ENCODE measurements at places on chromosomes 1 and 21.

GRCh38 chr1:204706838-204707509 lies 21.4 kb upstream of the LRRN2 start:
- no peak for DNase-seq

DNA sequence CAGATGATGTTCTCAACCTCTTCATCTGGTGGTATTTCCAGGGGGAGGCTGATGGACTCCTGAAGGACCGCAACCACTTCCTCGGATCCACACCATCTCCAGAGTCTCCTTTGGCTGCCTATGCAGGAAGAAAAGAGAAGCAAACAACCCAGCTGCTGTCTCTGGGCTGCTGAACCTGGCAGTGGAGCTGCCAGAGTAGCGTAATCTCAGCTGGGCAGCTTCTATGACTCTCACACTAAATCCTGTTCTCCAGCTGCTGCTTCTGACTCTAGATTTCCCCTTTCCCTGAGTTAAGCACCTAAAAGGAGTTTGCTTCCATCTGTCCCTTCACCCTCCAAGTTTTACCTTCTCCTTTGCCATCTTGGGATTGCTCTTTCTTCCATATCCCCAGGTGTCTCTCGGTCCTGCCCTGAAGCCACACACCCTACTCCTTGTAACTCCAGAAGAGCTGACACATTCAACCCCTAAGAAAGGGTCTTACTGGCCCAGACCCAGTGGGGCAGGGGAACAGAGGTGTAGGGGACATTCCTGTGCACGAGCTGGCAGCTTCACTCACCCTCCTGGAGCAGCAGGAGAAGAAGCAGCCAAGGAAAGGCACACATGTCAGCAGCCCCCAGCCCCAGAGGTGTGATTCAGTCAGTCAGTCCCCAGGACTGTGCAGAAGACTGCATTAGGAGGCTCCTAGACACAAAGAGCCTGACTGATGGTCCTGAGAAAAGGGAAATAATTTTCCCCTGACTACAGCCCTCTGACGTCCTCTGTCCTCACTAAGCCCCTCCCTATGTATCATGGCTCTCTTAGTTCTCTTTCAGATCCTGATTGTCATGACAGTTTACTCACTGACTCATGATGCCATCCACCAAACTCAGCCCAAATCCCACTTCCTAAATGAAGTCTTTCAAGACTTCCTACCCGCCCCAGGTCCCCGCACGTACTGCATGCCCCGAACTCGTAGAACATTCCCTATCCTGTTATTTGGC lies at the start of gene SLAMF9:
Gene SLAMF9, minus strand, starts transcription at position 702 of the 980 bp plus-strand sequence. Its CDS starts 100 bp downstream, at position 602.
- peak; percentile 40 for DNase-seq

DNA sequence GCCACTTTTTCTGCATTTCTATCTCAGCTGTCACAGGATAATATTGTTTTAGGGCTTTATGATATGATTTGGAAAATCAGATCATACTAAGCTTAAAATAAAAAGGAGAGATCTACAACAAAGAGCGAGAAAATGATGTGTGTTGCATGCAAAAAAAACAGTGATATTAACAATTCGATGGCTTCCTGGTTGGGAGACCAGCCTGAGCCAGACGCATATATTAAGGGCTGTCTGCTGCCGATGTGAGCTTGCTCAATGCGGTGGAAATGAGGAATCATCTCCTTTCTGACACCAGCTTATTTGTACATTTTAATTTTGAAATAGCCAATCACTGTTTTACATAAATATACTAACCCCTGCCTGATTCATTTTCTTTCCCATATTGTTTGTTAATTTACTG lies 862.6 kb downstream of the USP25 start:
- DNase-seq = no peak

DNA sequence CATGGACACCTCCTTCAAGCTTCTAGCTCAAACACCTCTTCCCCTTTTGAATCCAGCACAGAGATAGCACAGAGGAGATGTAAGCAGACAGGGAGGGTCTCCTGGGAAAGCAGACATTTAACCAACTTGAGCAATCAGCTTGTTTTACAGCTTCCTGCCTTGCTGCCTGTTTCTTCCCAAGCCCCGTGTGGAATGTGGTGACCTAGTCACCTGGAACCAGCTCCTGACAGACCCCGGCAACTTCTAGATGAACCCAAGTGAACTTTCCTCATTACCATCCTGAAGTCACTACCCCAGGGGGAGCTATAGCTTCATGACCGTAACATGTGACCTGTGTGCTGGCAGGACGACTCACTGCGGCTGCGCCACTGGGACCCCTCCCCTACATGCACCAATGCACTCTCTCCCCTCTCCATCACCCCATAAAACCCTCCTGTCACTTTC lies 24.1 kb upstream of the TTF2 start:
- no peak for DNase-seq

GRCh38 chr1:233443040-233443760 lies 115.7 kb downstream of the MAP3K21 start:
- DNase-seq = no peak

DNA sequence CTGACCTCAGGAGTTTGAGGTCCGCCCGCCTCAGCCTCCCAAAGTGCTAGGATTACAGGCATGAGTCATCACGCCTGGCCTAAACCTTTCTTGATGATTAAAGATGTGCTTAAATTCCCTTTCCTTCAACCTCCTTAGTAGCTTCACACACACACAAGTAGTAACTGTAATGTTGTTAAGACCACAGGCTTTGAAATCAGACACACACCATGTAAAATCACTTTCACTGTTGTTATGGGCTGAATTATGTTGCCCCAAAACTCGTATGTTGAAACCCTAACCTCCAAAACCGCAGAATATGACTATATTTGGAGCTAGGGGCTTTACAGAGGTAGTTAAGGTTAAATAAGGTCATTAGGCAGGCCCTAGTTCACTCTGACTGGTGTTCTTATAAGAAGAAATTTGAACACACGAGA lies 180.2 kb downstream of the NR5A2 start:
- no peak for DNase-seq

GRCh38 chr1:231861541-231862481 lies 235.2 kb downstream of the DISC1 start:
- no peak for DNase-seq

- no peak for DNase-seq
Measured at GRCh38 chr1:225995919-225996864, 3.0 kb downstream of the SDE2 start.

GRCh38 chr21:35081861-35082260 lies 32.8 kb upstream of the RUNX1 start:
- no peak for DNase-seq

DNA sequence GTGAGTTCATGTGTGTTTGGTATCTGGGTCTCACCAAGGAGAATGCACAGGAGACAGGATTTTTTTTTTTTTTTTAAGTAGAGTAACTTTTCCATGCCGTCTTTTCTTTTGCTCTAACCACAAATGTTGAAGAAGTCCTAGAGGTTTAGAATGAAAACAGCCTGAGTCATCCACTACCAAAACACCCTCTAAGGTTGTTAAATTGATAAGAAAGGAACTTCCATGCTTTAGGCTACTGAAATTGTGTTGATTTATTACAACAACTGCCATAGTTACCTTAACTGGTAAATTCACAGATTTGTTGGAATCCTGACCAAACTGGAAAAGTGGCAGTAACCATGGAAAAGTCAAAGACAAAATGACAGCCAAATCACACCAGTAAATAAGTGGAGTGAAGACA lies 375.6 kb downstream of the AMY1C start:
- DNase-seq = no peak

DNA sequence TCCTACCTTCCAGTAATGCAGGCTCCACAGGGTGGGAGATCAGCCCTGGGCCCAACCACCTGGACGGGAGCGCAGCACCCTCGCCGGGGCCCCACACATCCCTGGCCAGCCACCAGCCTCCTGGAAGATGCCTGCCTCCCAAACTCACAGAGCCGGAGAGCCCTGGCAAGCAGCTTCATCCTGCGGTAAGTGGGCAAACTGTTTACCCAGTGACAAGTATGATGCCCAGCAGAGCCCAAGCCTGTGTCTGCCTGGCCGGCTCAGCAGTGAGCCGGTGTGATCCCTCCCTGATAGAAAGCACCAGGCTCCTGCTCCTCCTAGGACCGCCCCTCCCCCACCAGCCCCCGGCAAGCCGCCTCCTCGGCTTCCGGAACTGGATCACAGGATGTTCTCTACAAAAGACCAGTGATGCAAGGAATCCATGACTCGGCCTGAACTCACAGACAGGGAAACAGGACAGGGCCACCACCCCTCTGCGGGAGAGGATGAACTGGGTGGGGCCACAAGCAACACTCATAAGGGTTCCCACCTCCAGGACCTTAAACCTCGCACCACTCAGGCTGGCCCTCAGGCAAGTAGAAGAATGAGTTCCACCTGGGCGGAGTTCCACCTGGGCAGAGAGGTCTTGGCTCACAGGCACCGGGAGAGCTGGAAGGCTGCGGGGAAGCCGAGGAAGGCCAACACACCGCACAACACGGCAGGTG lies 7.9 kb downstream of the ACOT7 start:
- DNase-seq = no peak

- DNase-seq = no peak
Measured at GRCh38 chr1:214310777-214311690, 30.1 kb downstream of the SMYD2 start.

- DNase-seq = no peak
Measured at GRCh38 chr21:20883408-20883800, 114.8 kb upstream of the NCAM2 start.

- DNase-seq = peak; percentile 55
Measured at GRCh38 chr1:1088029-1088800, 14.1 kb upstream of the RNF223 start.

- no peak for DNase-seq
Measured at GRCh38 chr1:91092503-91092902, 70.7 kb upstream of the ZNF644 start.

DNA sequence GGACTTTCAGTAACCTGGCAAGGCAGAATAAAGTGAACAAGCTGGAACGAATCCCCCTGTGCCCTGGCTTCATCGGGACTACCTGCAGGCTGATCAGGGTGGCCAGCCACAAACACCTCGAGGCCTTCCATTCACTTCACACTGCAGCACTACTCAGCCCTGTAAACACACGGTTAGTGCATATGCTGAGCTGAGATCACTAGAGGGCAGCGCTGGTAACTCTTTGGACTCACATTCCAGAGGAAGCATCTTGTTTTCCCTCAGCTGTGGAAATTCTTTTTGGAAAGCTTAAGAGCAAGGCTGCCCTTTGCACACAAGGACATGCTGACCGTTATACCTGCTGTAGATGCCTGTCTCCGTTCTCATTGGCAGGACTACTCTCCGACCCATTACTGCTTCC lies 32.1 kb downstream of the PCSK9 start:
- no peak for DNase-seq

GRCh38 chr1:210372931-210373627 lies 44.4 kb downstream of the HHAT start:
- DNase-seq = peak; percentile 33

- DNase-seq = peak; percentile 21
Measured at GRCh38 chr1:180152588-180152987, 2.1 kb upstream of the QSOX1 start.

DNA sequence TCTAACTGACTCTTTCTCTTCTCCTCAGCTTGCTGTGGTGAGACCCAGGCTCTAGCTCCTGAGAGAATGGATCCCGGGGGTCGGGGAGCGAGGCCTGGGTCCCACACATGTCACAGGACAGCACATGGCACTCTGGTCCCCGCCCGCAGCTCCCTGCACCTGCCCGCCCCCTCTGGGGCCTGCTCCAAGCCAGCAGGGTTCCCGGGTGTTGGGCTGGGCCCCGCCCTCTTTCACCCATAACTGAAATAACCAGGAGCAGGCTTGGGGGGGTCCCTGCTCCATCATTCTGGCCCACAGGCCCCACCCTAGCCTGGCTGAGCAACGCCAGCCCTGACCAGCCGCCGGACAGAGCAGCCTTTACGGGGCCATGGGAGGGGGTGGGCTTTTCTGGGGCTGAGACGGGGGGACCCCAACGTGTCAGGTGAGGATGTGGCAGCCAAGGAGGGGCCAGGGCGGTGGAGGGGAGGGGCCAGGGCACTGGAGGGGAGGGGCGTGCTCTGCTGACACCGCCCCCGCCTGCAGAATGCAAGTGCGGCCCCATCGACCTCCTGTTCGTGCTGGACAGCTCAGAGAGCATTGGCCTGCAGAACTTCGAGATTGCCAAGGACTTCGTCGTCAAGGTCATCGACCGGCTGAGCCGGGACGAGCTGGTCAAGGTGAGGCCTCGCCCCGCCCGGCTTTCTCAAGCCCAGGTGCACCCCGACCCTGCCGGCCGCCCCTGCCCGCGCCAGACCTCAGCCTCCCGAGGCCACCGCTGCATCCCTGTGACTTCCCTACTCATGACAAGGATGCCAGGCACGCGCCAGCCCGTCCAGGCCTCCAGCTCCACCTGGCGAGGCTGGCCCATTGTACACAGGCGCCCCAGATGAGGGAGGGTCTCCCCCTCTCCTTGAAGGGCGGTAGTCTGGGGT lies 19.4 kb downstream of the COL6A1 start:
- DNase-seq = no peak

DNA sequence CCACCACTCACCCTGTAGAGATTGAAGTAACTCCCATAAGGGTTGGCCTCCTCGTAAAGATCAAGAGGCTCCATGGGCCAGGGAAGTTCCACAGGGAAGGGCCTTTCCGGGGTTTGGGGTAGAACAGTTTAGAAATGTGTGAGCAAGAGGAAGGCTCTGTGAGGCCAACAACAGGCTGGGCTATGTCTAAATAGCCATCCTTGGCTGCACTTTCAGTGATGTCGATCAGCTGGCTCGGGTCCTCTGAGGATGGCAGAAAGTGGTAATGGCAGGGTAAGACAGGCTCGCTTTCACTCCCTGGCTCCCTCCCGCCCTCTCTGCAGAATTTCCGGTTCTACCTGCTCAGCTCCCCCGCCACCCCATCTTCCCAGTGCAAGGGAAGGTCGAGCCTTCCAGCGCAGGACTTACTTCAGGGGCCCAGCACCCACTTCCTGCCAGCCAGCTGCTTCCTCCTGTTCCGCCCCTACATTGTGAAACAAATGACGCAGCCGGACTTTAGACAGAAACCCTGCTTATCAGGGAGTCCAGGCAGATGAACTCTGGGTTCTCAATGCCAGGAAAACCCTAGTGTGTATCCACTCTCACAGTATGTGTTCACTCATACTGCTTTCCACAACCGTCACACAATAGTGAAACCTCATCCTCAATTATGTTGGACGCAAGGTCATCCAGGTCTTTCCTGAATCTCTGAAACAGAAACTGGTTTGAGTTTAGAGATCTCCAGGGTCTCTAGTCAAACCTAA lies 7.3 kb downstream of the F11R start:
- DNase-seq = peak; percentile 83

- DNase-seq = no peak
Measured at GRCh38 chr1:175197531-175197930, 5.0 kb upstream of the KIAA0040 start.

DNA sequence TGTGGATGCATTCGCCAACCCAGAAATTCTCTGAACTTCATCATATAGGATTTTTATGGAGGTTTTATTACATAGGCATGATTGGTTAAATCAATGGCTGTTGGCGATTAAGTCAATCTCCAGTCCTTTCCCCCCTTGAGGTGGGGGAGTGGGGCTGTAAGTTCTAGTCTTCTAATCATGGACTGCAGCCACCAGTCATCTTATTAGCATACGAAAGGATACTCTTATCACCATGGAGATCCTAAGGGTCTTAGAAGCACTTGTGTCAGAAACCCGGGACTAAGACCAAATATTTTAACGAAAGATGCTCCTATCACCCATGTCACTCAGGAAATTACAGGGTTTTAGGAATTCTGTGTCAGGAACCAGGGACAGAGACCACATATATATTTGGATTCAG lies 36.3 kb downstream of the SDCCAG8 start:
- no peak for DNase-seq

- DNase-seq = no peak
Measured at GRCh38 chr1:247210062-247210375, 38.2 kb upstream of the ZNF124 start.

Data from activated CD8-positive, alpha-beta memory T cell treated with anti-CD3 and anti-CD28 coated beads for 24 hours (primary cell).